ENCODE measurements at places on chromosomes 12 and 14. TPM values are rescaled to one million over a fixed set of nuclear protein-coding genes. Genes with fewer than 3 reads are reported as not detected.

CRY1 gene
- 16.2 TPM for total RNA-seq

GRCh38 chr14:46769292-46769691, 117.7 kb upstream of the RPL10L start:
- DNase-seq = no peak

HELB gene
- total RNA-seq = 2.0 TPM

TAS2R42 gene
- total RNA-seq = not detected

DNA sequence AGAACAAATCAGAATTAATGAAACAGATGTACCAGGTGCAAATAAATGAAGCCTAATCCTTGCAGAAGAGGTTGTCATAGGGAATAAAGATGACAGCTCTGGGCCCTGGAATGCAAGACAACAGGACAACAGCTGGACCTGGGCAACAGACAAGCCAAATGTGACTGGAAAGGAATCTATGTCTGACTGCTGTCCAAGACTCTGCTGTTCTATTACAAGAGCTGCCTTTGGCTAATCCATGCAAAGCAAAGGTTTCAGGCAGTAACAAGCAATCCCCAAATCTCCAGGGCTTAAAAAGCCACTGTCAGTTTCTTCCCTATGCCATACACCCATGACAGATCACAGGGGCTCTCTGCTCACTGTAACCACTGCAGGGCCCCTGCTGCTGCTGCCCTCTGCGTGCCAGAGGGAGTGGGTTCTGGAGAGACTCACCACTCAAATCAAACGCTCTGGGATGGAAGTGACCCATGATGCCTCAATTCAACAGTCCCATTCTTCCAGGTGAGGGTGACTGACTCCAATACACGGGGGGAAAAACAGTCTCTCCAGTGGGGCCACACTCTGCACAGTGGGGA, 218.9 kb upstream of the SFSWAP start:
- DNase-seq = no peak

DNA sequence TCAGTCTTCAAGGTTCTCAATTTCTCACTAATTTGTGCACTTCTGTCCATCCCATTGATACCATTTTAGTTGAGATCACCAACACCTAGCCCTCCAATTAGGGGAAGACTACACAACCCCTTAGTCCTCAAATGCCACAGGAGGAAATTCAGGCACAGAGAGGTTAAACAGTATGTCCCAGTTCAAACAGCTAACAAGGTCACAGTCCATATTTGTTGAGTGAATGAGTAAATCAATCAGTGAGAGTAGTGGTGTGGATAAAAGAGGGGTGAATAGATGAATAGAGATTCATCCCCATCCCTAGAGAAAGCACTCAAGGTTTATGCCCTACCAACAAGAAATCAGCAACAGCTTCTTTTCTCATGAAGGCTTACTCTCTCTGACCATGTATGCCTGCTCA, 94.2 kb upstream of the RIC8B start:
- no peak for DNase-seq

- DNase-seq = no peak
Measured at GRCh38 chr14:78341827-78342389, 171.7 kb downstream of the NRXN3 start.

AICDA gene
- not detected for total RNA-seq

DNA sequence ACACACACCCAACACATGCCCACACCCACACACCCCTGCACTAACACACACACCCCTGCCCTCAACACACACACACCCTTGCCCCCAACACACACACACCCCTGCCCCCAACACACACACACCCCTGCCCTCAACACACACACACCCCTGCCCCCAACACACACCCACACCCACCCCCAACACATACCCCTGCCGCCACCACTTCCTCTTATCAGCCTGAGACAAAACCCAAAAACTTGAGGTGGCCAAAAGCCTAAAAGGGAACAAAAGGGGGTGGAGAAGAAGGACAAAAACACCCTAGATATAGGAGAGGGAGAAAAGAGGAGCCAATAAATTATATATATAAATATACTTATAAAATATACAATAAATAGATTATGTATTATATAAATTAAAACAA, 9.1 kb upstream of the DEGS2 start:
- DNase-seq = no peak

GRCh38 chr14:34369648-34370030, 92.4 kb downstream of the SPTSSA start:
- DNase-seq = no peak

DNA sequence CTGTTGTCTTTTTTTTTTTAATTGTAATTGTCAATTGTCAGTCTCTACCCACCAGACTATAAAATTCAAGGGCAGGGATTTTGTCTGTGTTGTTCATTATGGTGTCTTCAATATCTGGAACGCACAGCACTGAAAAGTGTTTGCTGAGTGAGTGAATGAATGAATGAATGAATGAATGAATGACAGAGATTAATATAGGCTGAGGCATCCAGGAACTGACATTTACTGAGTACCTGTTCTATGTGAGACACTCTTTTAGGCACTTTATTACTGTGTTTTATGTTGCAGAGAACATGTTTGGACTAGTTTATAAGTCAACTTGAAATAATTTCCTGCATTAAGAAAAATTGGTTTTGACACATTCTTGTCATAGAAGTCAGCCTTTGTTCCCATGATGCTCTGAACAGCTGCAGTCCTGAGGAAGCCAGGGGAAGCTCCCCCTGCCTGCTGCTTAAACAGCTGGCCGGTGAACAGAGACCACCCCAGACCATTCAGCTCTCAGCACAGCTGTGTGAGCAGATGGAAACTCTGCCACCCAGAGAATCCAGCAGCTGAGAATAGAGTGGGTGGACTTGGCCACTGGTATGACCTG, 160.7 kb upstream of the CCND2 start:
- DNase-seq = no peak

DNA sequence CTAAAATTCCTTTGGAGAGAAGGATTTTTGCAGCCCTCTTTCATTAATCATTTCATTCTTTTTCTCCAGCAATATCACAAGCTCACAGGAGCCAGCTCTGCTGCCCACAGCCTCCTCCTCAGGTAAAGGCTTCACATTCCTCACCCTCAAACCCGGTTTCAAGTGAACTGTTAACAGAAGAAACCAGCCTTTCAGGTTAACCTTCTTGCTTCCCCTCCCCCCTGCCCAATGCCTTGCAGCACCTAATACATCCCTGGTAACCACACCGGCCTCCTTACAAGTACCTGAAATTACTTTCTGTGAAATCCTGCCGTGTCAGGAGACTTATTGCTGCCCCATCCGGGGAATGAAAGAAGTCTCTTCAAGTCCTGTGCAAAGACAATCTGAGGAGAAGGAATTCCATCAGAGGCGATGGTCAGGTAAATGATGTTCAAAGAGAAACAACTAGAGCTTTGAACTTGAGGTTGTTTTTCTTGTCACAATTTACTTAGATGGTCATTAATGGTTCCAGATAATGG, 111.2 kb downstream of the MYRFL start:
- DNase-seq = no peak

- no peak for DNase-seq
Measured at GRCh38 chr12:46217541-46218321, 51.1 kb downstream of the SLC38A1 start.

LRCOL1 gene
- not detected for total RNA-seq

TSPAN19 gene
- total RNA-seq = not detected

KCNC2 gene
- total RNA-seq = not detected

GRCh38 chr12:68967046-68967445, 34.1 kb upstream of the CPM start:
- DNase-seq = no peak

DNA sequence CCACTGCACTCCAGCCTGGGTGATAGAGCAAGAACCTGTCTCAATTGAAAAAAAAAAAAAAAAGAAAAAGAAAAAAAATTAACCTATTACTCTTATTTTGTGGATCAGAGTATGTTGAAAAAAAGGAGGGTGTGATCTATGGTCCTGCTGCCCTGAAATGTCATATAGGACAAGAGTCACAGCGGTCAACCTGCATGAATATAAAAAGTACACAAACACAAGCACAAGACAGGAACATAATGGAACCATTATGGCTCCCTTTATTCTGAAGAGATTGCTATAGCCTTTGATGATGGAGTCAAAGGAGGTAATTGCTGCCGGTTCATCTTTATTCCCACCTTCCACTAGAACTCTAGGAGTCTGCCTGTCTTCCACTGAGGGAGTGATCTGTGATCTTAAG, 96.9 kb downstream of the NTN4 start:
- no peak for DNase-seq

DNA sequence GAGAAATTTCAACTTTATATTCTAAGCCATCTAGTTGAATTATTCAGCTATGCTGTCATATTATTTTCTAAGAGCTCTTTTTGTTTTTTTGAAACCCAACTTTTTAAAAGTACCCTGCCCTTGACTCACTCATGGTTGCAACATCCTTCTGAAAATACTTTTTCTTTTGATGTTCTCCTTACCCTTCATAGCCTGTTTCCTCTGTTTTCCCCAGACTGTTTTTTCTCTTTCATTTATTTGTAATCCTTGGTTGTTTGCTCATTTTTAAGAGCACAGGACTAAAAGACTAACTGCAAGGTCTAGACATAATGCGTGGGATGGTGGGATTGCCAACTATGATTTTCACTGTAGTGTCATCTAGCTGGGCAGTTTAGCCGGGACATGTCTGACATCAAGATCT, 21.2 kb upstream of the CDKL1 start:
- no peak for DNase-seq

- no peak for DNase-seq
Measured at GRCh38 chr12:126347421-126347820, 1282.2 kb downstream of the AACS start.

TOMM20L gene
- total RNA-seq = not detected

Data from M059J (cell line).